ENCODE measurements at places on chromosomes 5 and 9.

- no peak for DNase-seq
Observed at GRCh38 chr5:93954421-93955069, 213.1 kb upstream of the POU5F2 start.

DNA sequence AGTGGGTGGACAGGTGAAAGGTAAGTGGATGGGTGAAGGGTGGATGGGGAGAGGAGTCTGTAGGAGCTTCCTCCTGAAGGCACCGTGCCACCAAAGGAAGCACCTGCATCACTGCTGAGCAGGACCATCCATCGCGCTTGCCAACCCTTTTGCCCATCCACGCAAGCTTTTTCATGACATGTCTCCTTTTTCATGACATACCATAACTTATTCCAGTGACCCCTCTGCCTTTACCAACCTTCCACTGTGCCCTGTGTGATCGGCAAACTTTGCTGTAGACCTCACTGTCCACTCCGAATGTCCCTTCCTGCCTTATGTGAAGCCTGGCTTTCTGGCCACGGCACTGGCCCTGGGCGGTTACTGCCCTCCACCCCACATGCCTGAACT, 13.4 kb downstream of the FLT4 start:
- DNase-seq: no peak

GRCh38 chr9:99155736-99156135, 50.8 kb downstream of the TGFBR1 start:
- DNase-seq: no peak

- DNase-seq: no peak
Observed at GRCh38 chr9:131053896-131054295, 42.4 kb upstream of the AIF1L start.

- no peak for DNase-seq
Observed at GRCh38 chr9:118529624-118530214, 825.5 kb downstream of the TLR4 start.
